ENCODE measurements at places on chromosomes 4 and X.

DNA sequence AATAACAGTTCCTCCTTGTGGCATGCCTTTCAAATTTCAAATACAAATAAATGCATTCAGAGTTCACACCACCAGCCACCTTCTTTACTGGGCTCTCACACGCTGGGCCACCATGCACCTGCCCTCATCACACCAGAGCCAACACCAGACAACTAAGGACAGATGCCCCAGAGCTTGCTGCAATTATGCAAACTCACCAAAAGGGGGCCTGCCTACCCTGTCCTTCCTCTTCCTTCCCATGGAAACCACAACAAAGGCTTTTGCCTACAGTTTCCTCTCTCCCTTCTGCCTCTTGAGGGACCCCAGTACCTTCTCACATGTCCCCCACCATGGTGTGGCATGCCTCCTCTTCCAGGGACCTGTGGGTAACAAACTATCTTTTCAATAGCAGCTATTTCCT, 1333.9 kb upstream of the TENM3 start:
- no peak for DNase-seq

GRCh38 chr4:162410854-162411253, 247.1 kb upstream of the FSTL5 start:
- no peak for DNase-seq

- no peak for DNase-seq
Measured at GRCh38 chr4:79147251-79147650, 178.6 kb downstream of the NAA11 start.

DNA sequence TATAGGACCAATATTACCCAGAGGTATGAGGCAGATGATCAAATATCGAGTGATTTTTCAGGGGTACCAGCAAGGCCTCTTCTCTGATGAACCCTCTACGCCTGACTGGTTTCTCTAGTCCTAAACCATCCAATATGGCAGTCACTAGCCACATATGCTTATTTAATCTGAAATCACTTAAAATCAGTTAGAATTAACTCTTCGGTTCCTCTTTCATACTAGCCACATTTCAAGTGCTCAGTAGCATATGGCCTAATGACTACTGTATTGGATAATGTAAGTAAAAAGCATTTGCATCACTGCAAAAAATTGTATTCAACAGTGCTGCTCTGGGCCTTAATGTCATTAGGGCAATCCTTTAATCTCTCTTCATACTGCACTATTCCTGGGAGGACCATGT, 4.4 kb upstream of the APBB2 start:
- no peak for DNase-seq

DNA sequence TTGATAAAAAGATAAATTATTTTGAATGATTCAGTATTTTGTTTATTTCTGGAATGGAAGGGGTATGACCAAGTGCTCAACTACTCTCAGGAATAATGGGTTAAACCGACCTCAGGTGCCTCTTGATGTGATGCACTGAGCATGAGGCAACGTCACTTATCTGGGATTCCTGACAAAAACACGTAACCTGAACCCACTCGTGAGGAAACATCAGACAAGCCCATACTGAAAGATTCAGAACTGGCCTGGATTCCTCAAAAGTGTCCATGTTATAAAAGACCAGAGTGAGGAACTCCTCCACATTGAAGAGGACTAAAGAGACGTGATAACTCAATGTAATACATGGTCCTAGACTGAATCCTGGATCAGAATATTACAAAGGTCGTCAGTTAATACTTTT, 144.0 kb downstream of the FNIP2 start:
- no peak for DNase-seq

DNA sequence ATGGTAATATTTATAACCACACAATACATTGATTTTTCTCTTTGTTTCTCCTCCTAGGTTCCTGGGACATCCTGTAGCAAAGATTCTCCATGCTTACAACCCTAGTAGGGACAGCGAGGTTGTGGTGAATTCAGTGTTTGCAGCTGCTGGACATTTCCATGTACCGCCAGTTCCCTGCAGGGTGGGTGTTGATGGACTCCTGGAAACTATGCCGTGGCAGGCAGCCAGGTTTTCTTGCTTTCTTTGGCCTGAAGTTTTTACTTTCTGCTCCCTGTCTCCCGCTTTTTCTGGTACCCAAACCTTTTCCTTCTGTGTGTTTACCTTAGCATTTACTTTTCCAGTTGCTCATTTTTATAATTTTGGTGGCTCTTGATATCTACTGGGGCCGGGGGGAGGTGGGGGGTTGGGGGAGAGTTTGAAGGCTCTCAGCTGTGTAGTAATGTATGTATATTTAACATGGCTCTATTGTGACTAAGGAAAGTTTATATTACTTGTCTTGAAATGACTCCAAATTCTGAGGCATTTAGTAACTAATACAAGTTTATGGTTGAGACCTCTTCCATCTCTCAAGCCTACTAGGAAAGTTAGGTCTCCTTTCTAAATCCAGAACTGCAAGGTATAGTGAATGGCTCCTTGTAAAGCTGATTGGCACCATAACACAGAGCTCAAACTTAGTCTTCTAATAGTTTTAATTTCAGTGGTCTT, 89.7 kb downstream of the TMEM131L start:
- DNase-seq, result no peak

DNA sequence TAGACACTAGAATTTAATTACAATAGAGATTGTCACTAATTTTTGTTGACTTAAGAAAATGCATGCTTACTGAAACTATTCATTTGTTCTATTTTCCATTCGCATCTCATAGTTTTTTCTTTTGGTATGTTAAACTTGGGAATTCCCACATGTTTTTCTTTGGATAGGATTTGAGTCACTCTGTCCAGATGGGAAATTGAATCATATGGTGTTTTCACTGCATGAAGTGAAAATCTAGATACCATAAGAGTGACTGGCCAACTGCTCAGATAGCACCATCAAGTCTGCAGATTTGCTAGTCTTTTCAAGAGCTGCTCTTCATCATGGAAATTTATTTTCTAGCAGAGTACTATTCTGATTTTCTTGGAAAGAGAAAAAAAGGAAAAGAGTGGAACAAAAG, 172.6 kb downstream of the FAM47B start:
- DNase-seq, result no peak

DNA sequence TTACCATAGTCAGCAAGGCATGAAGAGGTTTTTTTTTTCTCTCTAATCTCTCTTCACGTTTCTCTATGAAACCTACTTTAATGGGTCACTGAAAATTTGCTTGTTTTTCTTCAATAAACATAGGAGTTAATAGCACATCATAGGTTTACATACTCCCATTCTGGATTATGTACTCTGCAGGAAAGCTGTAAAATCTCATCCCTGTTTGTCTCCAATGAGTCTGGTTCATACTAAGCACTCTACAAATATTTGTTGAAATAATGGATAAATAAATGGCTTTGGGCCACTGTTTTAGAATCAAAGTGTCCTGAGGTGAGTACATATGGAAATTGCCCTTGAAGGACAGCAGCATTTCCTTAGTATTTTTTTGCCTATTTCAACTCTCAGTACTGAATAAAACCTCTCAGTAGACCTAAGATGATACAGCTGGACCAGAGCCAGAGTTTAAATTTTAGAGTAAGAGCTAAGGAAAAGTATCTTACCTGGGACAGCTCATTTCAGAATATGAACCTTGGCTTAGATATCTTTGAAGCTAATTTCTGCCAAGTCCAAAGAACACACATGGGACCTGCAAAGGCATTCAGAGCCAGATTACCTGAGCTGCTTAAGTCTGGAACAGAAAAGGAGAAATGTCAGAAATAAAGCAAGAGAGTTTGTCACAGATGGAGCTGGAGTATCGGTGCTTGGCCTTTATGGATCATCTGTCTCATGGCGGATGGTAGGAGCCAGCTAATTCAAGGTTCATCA, 34.4 kb downstream of the PF4 start:
- no peak for DNase-seq

GRCh38 chrX:50594788-50595187, 124.2 kb upstream of the DGKK start:
- DNase-seq, result no peak

GRCh38 chr4:91734682-91735081, 569.1 kb upstream of the GRID2 start:
- no peak for DNase-seq

- no peak for DNase-seq
Measured at GRCh38 chr4:55488716-55489115, 58.0 kb downstream of the CLOCK start.

- no peak for DNase-seq
Measured at GRCh38 chr4:48454591-48454990, 28.6 kb upstream of the SLC10A4 start.

DNA sequence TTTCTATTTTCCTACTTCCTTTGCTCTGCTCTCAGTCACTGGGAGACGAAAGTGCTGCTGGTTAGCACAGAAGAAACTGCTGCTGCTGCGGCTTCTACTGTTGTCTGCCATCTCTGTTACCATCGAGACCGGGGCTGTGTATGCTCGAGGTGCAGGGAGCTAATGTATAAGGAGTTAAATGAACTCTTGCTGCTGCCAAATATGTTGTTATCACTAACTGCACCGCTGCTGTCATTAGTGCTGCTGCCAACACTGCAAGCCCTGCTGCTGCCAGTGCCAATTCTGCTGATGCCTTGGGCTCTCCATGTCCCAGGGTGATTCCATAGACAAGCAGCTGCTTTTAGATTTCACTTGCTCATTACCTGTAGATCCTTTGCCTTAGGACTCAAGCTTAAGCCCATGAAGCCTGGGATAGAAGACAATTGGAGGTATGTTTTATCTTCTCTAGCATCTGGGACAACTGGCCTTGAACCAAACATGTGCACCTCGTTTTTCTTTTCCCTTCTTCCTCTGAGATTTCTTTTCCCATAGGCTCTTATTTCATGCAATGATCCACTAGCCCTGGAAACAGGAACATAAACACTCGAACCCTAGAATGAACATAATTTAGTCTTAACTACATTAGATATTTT, 107.8 kb downstream of the CCSER1 start:
- no peak for DNase-seq

DNA sequence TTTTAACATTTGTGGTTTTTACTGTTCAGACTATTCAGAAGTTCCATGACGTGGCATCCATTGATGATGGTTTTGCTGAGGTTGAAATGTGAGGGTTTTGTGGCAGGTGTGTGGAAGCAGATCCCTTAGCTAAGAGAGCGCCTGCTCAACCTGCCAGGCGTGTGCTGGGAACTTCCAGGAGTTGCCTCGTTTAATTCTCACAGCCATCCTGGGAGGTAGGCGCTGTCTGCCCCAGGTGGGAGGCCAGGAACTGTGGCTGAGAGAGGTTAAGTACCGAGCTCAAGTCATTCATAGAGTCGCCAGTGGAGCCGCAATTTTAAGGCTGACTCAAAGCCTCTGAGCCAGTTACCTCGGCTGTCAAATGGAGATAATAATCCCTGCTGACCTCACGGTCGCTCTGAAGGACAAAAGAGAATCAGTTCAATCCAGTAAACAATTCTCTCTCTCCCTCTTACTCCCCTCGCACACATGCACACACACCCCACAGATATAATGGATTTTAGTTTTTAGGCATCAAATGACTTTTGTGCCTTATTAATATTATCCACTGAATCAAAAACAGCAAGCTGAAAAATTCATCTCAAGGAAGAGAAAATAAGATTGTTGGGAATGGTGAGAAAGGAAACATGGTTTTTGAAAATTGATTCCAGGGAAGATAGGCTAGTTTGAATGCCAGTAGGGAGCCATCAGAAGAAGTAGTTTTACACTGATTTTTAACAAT, 171.3 kb downstream of the PTTG2 start:
- peak; percentile 72 for DNase-seq

- no peak for DNase-seq
Measured at GRCh38 chrX:40637687-40638086, 9.7 kb downstream of the CXorf38 start.

- DNase-seq, result no peak
Measured at GRCh38 chrX:69142788-69143469, 22.3 kb downstream of the PJA1 start.

DNA sequence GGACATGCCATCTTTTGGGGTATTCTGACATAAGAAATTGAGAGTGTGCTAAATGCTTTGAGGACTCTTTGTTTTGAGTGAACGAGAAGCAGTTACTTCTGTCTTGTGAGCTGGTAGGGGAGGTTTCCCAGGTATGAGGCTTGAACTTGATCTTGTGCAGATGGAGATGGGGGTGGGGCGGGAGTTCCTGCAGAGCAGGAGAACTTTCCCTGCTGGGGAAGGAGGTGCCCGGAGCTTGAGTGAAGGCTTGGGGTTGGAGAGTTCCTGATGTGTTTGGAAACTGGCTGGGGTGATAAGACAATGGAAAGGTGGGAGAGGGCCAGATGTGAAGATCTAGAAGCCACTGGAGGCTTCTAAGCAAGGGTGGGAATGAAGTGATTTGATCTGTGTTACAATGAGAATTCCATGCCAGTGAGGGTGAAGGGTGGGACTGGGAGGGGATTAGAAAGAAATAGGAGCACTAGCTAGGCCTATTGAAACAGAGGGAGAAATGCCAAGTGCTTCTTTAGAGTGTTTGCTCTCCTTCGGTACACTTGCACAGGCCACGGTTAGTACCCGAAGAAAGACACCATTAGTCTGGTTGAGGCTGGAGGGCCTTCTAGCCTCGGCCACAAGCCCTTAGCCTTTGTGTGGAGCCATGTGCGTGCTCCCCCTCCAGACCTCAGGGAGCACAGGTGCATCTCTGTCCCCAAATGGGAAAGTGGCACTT, 103.5 kb upstream of the STOX2 start:
- DNase-seq, result no peak

GRCh38 chrX:3252744-3253143, 93.7 kb downstream of the MXRA5 start:
- DNase-seq, result no peak

DNA sequence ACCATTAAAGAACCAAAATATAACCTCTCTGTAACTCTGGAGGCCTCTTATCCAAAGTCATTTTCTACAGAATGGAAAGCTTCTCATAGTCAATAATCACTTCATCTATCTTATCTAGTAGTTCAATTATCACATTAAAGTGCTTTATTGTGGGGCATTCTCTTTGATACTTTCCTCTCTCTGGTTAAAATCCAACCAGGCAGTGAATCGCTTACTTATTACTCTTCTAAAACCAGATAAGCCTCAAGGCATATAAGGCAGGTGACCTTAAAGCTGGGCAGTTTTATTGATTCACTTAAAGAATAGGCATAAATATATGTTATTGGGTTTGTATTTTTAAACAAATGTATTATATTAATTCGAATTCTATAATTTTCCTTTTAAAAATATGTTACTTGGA, 2162.1 kb upstream of the TENM3 start:
- no peak for DNase-seq

- DNase-seq, result peak; percentile 40
Measured at GRCh38 chrX:107712231-107713202, 63.1 kb downstream of the TSC22D3 start.

DNA sequence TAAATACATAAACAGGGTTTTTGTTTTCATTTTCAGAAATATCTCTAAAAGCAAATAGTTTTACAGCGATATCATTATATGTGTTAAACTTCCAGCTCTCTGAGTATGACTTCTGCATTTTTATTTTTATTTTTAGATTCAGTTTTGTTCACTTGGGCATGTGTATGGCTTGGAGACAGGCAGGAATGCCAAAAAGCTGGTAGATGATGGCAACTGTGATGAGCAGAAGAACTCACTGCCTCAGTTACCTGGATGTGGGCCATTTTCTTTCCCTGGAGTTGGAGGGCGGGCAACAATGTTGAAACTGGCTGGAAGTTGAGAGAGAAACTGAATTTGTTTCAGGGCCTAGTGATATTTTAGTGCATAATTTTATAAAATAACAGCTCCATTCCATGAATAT, 266.4 kb downstream of the ARHGAP24 start:
- DNase-seq, result no peak
